NCI-H1105 treated with DMSO at 0.1 percent for 48 hours (cell line): ENCODE measurements at places on chromosomes 7 and 10.

GRCh38 chr10:36765782-36766414 lies 359.5 kb upstream of the ANKRD30A start:
- no peak for DNase-seq

DNA sequence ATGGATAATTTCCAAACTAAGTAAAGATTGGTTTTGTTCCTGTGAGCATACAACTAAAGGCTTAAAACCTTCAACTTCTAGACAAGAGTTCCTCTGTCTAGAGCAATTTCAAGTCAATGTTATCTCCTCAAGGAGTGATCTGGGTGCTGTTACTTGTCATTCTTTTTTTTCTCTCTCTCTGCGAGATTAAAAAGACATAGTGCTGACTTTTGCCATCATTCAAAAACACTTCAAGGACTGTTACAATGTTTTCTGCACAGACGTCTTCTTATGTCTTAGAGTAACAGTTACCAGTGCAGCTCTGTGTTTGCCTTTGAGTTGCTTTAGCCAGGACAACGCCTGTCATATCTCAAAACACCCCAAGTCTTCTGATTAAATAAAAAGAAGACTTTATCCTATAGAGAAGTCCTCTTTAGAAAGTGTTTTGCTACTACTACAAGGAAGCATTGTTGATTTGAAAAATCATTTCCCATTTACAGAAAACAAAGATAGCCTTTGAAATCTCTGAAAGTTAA lies 263.5 kb upstream of the FERD3L start:
- no peak for DNase-seq

- peak; percentile 26 for DNase-seq
Measured at GRCh38 chr10:77756319-77757232, 119.0 kb upstream of the KCNMA1 start.

- DNase-seq: no peak
Measured at GRCh38 chr7:131883769-131884168, 327.3 kb upstream of the PODXL start.

DNA sequence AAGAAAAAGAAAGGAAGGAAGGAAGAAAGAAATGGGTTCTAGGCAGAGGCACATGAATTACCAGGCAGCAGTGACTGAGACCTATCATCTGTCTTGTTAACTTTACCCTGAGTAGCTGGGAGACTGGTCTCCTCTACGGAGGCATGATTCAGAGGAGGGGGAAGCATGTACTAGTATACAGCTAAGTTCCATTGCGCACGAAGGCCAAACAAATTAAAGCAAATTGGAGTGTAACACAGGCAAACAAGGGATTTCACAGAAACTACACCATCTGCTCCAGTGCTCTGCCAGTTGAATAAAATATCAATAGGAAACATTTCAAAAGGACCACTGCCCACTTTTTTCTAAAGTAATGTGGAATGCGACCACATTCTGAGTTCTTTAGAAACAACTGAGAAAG lies 65.9 kb upstream of the RSU1 start:
- DNase-seq: no peak

- no peak for DNase-seq
Measured at GRCh38 chr10:104822088-104822487, 181.0 kb downstream of the SORCS3 start.

GRCh38 chr7:142807855-142808460 lies 37.2 kb downstream of the PRSS2 start:
- no peak for DNase-seq

- DNase-seq: no peak
Measured at GRCh38 chr7:66558660-66559465, 69.8 kb upstream of the KCTD7 start.

- no peak for DNase-seq
Measured at GRCh38 chr7:20980232-20980631, 193.5 kb upstream of the SP8 start.

- DNase-seq: no peak
Measured at GRCh38 chr10:80599424-80599847, 61.7 kb downstream of the SH2D4B start.

DNA sequence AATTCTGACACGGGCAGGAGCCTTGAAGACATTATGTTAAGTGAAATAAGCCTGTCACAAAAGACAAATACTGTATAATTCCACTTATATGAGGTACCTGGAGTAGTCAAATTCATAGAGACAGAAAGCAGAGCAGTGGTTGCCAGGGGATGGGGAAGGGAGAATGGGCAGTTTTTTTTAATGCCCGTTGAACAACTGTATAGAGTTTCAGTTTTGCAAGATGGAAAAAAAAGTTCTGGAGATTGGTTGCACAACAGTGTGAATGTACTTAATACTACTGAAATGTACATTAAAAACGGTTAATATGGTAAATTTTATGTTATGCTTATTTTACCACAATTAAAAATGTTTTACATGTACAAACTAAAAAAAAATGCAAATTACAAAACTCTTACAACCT lies 63.6 kb upstream of the EFCAB10 start:
- no peak for DNase-seq

- DNase-seq: no peak
Measured at GRCh38 chr10:121942749-121943416, 15.1 kb upstream of the ATE1 start.

- DNase-seq: no peak
Measured at GRCh38 chr7:66255534-66256100, 50.5 kb downstream of the TPST1 start.

GRCh38 chr7:82019551-82020475 lies 250.0 kb upstream of the HGF start:
- DNase-seq: no peak

DNA sequence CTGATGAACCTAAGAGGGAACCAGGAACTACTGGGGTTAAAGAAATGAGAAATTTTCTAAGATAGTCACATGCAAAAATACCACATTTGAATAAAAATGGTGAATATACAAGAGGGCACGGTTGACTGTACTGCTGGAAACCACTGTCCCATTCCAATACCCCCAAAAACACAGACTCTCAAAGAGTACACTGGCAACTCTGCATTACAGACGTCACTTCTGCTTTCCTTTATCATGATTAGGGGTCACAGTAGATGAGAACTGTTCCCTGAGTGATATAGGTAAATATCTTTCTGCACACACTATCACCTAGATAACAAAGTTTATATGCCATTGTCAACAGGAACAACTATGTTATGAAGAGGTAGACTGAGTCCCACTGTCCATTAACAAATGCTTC lies 69.5 kb downstream of the RAPGEF5 start:
- no peak for DNase-seq

- no peak for DNase-seq
Measured at GRCh38 chr10:93030409-93030808, 30.2 kb upstream of the CYP26C1 start.

- DNase-seq: no peak
Measured at GRCh38 chr10:67549390-67549789, 146.6 kb downstream of the CTNNA3 start.

GRCh38 chr10:10513067-10513466 lies 504.6 kb upstream of the CELF2 start:
- DNase-seq: no peak

DNA sequence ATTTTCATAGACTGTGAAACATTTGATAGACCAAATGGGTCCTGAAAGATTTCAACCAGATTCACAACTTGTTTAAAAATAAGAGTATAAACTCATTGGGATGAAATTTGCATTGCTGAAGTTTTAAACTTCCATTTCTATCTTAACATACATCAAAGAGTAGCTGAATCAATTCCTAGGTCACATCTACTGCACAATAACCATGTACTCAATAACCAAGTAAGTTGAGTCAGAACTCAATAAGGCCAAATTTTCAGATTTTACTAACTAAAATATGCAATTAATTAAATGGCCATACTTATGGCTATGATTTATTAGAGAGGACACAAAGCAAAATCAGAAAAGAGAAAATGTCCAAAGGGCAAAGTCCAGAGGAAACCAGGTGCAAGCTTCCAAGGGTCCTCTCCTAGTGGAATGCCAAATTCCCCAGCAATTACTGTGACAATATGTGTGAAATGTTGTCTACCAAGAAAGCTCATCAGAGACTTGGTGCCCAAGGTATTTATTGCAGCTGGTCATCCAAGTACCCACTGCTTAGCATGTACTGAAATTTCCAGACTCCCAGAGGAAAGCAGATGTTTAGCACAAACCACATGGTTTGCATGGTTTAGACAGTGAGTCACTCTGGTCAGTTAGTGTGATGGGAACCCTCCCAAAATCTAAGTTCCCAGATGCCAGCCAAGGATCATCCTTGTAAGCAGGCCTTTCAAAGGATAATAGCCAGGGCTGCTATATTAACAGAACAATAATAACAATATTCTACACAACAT lies 238.9 kb downstream of the IPMK start:
- no peak for DNase-seq

DNA sequence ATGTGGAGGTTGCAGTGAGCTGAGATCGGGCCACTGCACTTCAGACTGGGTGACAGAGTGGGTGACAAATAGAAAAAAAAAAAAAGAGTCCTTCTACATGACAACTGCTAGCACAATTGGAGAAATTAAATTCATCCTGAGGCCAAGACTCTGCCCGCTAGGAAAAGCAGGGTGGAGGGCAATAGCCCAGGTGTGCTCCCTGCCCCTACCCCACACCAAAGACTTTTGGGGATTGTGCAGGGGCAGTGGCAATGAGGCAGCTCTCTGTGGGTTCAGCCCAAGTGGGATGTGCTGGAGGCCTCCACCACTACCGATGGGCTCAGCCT lies 61.3 kb downstream of the TMEM209 start:
- no peak for DNase-seq

DNA sequence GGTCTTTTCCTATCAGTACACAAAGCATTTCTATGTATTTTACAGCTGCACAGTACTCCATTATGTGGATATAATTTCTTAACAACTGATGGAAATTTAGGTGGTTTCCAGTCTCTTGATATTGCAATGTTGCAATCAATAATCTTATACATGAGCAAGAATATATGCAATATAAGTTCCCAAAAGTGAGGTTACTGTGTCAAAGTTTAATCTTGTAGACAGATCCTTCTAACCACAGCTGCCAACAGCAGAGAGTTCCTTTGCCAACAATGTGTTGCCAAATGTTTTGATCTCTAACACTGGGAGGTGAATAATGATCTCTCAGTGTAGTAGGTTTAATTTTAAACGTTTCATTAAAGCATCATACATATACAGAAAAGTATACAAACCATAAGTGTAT lies 54.5 kb downstream of the CUL2 start:
- DNase-seq: no peak

GRCh38 chr7:74324531-74325209 lies 35.5 kb downstream of the CLIP2 start:
- no peak for DNase-seq

GRCh38 chr7:152970481-152970880 lies 210.9 kb downstream of the ACTR3B start:
- DNase-seq: no peak

DNA sequence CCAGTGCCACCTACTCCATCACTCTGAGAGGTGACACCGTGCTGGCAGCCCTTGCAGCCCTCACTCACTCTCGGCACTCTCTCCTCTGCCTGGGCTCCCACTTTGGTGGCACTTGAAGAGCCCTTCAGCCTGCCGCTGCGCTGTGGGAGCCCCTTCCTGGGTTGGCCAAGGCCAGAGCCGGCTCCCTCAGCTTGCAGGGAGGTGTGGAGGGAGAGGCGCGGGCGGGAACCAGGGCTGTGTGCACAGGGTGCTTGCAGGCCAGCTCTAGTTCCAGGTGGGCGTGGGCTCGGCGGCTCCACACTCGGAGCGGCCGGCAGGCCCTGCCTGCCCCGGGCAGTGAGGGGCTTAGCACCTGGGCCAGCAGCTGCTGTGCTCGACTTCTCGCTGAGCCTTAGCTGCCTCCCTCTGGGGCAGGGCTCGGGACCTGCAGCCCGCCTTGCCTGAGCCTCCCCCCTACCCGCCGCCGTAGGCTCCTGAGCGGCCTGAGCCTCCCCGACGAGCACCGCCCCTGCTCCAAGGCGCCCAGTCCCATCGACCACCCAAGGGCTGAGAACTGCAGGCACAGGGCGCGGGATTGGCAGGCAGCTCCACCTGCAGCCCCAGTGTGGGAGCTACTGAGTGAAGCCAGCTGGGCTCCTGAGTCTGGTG lies 48.7 kb upstream of the SLC35G1 start:
- DNase-seq: no peak

GRCh38 chr7:54560198-54560597 lies 18.0 kb downstream of the VSTM2A start:
- no peak for DNase-seq

- no peak for DNase-seq
Measured at GRCh38 chr10:32163071-32163761, 107.0 kb upstream of the KIF5B start.

GRCh38 chr7:149007611-149008010 lies 20.7 kb downstream of the PDIA4 start:
- no peak for DNase-seq

DNA sequence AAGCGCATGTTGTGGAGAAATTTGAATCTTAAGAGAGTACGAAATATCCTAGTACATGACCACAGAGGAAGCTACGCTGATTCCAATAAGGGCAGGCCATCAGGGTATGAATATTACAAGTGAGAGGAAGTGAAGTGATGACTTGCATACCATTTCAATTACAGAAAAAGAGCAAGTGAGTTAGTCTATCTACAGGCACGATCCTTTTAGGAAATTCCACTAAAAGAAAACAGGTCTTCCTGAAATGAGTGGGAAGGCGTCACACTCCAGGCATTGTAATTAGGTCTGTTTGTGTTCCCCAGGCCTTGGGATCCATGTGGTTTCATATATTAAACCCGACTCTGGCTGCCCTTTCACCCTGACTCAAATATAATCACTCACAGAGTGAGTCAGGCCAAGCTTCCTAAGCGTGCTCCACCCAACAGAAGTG lies 152.5 kb downstream of the SEMA3A start:
- no peak for DNase-seq

GRCh38 chr7:27193335-27194001 lies 6.4 kb downstream of the HOXA13 start:
- DNase-seq: no peak

DNA sequence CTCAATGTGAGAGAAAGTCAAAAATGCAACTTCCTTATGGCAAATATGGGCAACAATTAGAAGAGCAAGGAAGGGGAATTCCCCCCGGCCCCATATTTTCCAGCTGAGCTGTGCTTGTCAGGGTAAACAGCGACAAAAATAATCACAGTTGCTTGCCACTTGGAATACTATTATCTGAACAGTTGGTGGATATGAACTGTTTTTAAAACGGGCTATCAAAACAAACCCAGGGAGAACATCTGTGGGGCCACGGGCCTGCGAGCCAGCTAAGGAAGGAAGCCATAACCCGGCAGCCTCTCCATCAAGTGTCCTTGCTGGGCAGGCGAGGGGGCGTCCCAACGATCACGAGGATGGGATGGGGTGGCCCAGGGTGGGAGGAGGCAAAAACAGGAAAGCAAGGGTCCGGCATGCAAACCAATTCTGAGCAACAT lies 228.4 kb downstream of the ARHGAP12 start:
- no peak for DNase-seq

- DNase-seq: no peak
Measured at GRCh38 chr7:137818036-137818435, 28.7 kb downstream of the DGKI start.

GRCh38 chr10:77125231-77125630 lies 512.4 kb downstream of the KCNMA1 start:
- DNase-seq: no peak

GRCh38 chr7:111511845-111512244 lies 50.4 kb downstream of the IMMP2L start:
- DNase-seq: no peak
